ENCODE measurements at places on chromosomes 1 and 21.

DNA sequence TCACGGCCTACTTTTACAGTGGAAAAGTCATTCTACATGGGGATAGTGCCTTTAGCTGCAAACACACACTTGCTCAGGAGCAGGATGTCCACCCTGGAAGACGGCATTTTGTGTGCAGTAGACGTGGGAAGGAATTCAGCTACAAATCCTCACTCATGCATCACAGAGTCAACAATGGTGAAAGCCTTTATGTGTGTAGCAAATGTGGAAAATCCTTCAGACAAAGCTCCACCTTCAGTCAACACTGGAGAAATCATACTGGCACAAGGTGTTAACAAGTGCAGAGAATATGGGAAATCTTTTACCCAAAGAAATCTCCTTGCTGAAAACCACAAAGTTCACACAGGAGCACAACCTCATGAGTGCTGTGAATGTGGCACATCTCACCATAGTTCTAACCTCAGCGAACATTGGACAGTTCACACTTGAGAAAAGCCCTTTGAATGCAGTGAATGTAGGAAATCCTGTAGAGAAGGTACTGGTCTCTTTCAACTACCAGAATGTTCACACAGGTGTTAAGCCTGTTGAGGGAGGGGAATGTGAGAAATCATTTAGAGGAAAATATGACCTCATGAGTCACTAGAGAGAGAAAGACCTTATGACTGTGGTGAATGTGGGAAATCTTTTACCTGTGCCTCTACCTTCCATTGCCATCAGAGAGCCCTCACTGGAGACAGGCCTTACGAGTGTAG lies 101.8 kb downstream of the PTGS2 start:
- no peak for DNase-seq

GRCh38 chr1:56688522-56689026 lies 43.5 kb downstream of the PRKAA2 start:
- DNase-seq: no peak

- DNase-seq: peak; percentile 46
These were observed 5.5 kb upstream of the PRKCZ start for GRCh38 chr1:2044510-2045319.

- DNase-seq: no peak
These were observed 543.1 kb upstream of the ZRANB2 start for GRCh38 chr1:71623888-71624287.

- DNase-seq: no peak
These were observed 19.9 kb downstream of the ABCA4 start for GRCh38 chr1:94100785-94101612.

GRCh38 chr1:239457491-239458143 lies 71.2 kb downstream of the CHRM3 start:
- DNase-seq: no peak

- no peak for DNase-seq
These were observed 12.3 kb downstream of the BTBD19 start for GRCh38 chr1:44820328-44821239.

DNA sequence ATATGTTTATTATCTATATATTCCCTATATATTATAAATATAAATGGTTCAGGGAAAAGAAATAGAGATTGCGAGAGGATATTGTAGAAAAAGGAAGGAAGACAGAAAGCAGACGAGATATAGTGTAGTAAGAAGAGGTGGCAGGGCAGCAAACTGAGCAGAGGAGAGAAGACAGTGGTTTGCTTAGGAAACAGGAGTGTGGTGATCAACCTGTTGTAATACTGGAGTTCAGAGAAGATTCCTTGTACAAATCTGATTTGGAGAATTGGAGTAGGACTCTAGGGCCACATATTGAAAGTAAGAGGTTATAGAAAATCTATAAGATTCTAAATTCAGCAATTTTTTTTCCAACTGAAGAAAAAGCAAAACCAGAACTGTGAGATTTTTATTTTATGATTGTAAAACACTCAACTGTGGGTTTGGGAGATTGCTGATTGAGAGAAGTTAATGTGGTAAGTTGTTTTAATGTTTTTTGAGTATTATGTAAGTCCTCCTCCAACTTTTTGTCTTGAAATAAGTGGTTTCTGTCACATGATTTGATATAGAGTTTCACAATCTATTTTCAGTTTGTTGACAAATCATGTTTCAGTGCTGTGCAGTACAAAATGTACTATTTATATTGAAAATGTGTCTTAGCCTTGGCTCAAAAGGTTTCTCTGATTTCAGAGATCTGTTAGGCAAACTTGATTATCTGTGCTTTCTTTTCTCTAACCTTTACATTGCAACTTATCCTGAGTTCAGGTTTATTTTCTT lies 9.6 kb upstream of the AMY2B start:
- peak; percentile 80 for DNase-seq

DNA sequence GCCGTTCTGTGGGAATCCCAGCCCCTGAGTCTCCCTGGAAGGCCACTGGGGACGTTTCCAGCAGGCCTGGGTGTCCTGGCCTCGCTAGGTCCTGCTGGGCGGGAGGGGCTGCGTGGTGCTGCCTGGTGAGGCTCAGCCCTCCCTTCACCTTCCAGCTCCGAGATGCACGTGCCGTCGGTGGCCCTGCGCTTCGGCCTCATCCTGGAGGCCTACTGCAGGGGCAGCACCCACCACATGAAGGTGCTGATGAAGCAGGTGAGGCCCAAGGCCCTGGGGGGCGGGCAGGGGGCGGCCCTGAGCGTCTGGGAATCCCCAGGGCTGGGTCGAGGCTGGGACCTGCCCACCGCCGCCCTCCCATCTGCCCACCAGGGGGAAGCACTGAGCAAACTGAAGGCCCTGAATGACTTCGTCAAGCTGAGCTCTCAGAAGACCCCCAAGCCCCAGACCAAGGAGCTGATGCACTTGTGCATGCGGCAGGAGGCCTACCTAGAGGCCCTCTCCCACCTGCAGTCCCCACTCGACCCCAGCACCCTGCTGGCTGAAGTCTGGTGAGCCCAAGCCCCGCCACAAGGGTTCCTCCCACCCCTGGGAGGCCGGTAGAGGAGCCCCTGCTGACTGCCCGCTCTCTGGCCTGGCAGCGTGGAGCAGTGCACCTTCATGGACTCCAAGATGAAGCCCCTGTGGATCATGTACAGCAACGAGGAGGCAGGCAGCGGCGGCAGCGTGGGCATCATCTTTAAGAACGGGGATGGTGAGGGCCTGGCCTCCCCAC lies 70.3 kb downstream of the PIK3CD start:
- DNase-seq: peak; percentile 14

DNA sequence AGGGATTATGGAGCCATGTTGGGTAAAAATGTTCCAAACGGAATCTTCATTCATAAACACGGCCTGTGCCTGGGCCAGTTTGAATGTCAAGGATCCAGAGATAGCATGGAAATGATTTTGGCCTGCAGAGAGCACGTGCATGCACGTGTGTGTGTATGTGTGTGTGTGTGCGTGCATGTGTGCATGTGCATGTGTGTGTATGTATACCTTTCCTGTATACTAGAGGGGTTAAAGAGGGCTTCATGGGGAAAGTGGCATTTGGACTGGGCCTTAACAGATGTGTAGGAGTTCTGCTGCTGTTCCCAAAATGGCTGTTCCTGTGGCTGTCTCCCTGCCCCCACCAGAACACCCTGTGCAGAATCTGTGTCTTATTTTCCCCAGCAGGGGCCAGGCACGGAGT lies 21.7 kb downstream of the TTC39A start:
- DNase-seq: no peak

DNA sequence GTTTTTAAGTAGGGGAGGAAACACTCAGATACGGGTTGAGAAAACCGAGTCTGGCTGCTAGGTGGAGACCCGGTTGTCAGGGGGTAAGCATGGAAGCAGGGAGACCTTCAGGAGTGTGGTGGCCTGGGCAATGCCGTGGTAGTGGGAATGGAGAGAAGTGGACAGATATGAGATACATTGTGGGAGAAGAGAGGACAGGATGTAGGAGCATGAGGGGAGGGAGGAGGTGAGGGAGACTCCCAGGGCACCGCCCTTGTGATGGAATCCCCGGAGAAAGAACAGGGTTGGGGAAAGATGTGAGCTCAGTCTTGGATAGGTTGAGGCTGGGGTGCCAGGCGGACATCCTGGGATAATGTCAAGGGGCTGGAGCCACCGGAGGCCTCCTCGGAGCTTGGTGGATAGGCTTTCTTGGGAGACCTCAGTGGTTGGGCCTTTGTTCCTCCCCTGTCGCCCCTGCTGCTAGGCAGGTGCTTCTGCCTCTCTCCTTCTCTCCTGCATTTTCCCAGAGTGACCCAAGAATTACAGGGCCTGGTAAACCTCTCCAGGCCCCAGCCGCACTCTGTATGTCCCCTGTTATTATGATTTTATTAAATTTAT lies 21.3 kb downstream of the ZNF362 start:
- DNase-seq: no peak

Data from inflammatory macrophage treated with lipopolysaccharide for 4 hours (primary cell).